BJ (cell line): ENCODE measurements at places on chromosomes 1 and 21.

GRCh38 chr1:177546346-177546745 is 375.6 kb downstream of the BRINP2 start:
- no peak for DNase-seq

GRCh38 chr1:51328279-51328678 is 2.1 kb downstream of the TTC39A start:
- DNase-seq: no peak

GRCh38 chr1:93434987-93435386 is 12.9 kb upstream of the FNBP1L start:
- DNase-seq: no peak

- DNase-seq: no peak
Measured at GRCh38 chr1:201013991-201014815, 9.3 kb downstream of the KIF21B start.

DNA sequence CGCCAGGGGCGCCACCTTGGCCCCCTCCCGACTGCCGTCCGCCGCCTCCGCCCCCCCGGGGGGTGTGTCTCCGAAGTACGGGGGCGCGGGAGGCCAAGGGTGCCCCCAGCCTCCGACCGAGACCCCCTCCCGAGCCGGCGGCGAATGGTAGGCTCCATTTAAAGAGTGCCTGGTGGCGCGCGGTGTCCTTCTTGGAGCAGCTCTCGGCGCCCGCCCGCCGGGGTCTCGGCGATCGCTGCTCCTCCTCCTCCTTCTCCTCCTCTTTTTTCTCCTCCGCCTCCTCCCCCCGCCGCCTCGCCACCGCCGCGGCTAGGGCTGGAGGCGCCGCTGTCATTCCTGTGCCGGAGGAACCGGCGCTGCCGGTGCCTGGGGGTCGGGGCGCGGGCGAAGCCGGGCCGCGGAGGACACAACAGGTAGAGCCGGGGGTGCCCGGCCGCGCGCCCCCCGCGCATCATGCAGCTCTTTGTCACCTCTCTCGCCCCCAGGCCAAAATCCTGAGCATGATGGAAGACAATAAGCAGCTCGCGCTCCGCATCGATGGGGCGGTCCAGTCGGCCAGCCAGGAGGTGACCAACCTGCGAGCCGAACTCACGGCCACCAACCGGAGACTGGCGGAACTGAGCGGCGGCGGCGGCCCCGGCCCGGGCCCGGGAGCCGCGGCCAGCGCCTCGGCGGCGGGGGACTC is at the start of gene KAZN:
TSS of gene KAZN (plus strand) at position 188 of the 685 bp plus-strand sequence.
- DNase-seq: no peak

DNA sequence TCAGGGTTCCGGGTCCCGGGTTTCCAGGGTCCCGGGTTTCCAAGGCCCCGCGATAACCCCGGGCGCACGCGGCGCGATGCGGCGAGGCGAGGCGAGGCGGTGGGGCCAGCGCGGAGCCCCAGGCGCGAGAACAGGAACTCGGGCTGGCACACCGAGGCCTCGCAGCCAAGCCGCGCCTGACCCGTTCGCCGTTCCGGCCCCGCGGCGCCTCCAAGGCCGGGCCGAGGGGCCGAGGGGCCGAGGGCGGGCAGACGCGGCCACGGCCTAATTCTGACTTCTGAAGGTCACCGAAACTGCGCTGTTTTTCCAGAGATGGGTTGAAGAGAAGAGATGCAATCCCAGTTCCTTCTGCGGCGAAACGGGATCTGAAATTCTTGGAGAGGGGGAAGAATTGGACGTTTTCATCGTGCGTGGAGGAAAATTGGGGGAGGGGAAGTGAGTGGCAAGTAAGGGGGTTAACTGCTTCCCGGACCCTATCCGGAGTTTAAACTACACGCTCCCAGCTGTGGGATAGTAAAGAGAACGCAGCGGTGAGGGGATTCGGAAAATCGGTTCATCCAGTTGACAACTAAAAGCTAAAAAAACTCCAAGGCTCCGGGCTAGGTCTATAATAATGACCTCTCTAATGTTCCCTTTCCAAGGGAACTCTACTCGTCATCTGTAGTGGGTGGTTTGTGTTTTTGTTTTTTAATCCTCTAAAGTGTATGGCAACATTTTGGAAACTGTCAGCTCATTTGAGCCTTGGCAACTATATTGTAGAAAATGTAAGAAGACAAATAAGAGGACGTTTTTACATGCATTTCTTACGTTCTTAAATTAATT is 8.2 kb downstream of the TBX15 start:
- no peak for DNase-seq

DNA sequence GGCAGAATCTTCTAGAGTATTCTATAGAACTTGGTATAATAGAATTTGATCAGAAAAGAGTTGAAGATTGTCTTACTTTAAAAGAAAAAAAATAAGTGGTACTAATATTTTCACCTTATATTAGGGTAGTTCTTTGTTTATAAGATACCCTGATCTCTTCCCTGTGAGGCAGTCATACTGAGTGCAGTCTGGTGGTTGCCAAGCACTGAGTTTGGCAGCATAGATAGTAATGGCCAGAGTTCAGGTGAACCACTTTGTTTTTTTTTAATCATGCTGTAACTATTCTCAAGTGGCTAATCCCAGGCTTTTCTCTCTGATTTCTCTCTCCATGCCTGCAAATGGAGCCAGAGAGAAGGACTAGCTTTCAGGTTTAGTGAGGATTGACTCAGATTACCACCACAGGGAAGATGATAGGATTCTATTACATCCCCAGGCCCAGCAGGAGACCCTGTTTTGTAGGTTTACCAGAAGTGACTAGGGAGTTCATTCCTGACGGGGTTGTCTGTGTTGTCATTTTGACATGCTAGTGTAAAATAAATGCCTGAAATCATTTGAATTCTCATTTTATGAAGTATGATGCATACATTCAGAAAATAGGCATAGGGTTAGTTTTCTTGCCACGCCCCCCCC is 16.7 kb downstream of the KDM1A start:
- DNase-seq: no peak

GRCh38 chr1:246597340-246597739 is 31.1 kb downstream of the CNST start:
- peak; percentile 63 for DNase-seq

GRCh38 chr1:114764689-114765088 is 6.9 kb upstream of the CSDE1 start:
- DNase-seq: no peak

DNA sequence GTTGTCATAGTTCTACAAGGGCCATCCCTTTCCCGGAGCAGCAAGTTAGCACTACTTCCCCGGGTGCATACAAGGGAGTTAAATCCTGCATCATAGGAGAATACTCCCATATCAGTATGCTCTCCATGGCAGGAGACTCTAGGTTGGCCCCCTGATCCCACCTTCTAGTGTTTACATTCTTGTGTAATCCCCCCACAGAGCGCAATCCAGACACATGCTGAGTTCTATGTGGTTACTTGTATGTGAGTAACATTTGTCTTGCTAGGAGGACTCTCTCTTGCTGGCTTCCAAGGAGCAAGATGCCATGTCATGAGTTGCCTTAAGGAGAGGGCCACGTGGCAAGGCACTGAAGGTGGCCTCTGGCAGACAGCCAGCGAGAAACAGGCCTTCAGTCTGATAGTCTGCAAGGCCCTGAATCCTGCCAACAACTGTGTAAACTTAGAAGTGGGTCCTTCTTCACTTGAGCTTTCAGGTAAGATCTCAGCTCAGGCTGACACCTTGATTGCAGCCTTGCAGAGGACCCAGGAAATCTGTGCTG is 155.3 kb downstream of the CDC7 start:
- no peak for DNase-seq

DNA sequence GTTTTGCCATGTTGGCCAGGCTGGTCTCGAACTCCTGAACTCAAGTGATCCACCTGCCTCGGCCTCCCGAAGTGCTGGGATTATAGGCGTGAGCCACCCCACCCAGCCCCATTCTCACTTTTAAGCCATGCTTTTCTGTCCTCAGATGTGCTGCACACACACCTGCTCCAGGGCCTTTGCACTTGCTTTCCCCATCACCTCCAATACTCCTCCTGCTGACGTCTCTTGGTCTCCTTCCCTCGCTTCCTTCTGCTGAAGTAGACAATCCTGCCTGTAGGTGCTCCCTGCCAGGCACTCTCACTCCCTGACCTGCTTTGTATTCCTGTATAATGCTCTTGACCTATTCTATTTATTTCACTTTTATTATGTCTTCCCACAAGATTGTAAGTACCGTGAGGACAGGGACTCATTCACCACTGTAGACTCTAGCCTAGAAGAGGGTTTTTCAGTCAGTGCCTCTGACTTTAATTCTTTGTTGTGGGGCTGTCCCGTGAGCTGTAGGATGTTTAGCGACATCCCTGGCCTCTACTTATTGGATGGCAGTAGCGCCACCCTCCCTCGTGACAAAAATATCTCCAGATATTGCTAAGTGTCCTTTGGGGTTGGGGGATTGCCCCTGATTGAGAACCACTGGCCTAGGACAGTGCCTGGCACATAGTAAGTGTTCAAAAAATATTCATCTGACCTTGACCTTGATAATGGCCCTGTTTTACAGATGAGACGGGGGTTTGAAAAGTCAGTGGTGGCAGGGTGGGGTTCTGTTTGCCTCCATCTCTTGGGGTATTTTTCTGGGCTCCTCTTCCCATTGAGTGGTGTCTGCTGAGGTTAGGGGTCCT is 4.6 kb downstream of the TNFRSF1B start:
- DNase-seq: no peak

DNA sequence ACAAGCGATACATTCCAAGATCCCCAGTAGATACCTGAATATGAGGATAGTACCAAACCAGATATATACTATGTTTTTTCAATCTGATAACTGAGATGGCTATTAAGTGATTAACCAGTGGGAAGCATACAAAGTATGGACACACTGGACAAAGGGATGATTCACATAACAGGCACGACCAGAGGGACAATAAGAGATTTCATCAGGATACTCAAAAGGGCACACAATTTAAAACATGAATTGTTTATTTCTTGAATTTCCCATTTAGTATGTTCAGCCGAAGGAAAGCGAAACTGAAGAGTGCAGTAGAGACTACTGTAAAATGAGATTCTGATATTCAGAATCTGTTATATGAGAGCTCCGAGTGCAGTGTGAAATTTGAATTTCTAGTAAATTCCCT is 10.6 kb downstream of the ZZZ3 start:
- DNase-seq: peak; percentile 16

DNA sequence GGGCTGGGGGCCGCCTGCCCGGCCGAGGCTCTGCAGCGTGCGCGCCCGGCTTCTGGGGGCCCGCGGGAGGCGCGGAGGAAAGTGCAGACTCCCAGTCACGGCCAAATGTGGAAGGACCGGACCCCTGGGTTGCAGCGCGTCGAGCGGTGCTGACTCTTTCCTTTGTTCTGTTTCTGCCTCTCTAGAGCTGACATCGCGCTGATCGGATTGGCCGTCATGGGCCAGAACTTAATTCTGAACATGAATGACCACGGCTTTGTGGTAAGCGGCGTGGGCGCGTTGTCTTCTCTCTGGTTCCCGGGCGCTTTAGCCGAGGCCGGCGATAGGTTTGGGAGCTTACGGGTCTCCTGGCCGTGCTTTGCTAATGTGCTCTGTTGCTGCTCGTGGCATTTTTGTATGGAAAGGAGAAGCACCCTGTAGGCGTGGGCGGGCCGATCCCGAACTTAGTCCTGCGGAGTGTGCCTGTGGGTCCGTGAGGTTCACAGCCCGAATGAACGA is 629 bp downstream of the PGD start:
- no peak for DNase-seq

- no peak for DNase-seq
Measured at GRCh38 chr1:225811622-225812487, 1.9 kb downstream of the EPHX1 start.

DNA sequence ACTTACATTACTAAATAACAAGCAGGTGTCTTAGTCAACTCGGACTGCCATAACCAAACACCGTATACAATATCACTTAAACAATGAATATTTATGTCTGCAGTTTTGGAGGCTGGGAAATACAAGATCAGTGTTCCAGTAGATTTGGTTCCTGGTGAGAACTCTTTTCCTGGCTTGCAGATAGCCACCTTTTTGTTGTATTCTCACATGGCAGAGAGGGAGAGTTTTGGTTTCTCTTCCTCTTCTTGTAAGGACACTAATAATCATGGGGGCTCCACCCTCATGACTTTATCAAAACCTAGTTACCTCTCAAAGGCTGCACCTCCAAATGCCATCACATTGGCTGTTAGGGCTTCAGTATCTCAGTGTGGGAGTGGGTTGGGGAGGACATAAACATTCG is 82.9 kb upstream of the CACYBP start:
- DNase-seq: no peak

DNA sequence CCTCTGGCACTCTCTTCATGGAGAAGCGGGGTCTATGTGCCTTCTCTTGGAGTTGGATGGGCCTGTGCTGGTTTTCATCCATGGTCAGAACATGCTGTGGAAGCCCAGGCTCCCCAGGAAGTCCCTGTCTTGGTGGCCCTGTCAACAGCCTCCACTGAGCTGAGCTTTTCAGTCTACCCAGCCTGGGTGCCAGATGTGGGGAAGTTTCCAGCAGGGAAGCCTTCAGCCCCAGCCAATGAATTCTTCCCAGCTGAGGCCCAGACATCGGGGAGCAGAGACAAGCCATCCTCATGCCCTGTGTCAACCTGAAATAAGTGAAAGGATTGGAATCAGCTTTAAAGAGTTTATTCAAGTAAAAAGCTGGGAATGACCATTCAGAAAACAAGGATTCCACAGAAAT is 75.1 kb upstream of the PGBD5 start:
- no peak for DNase-seq

GRCh38 chr21:31008355-31008754 is 29.9 kb downstream of the KRTAP19-8 start:
- DNase-seq: no peak

- DNase-seq: peak; percentile 7
Measured at GRCh38 chr1:218211241-218211640, 73.9 kb upstream of the RRP15 start.

- no peak for DNase-seq
Measured at GRCh38 chr1:223876590-223876989, 30.8 kb upstream of the TP53BP2 start.

DNA sequence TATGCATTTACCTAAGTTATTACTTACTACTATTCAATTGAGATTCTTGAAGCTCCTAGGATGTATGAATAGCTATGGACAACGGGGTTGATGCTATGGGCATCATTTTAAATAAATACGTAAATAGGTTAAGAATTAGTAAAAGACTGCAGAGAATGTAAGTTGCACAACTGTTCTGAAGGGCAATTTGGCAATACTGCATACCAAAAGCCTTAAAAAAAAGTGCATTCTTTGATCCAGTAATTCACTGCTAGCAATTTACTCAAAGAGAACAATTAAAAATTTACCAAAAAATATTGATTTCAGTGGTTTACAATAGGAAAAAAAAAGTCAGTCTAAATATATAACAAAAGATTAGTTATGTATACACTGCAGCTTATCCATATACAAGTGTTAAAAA is 3.5 kb downstream of the ARPC5 start:
- DNase-seq: no peak

GRCh38 chr21:14707511-14708020 is 161.5 kb upstream of the SAMSN1 start:
- no peak for DNase-seq

DNA sequence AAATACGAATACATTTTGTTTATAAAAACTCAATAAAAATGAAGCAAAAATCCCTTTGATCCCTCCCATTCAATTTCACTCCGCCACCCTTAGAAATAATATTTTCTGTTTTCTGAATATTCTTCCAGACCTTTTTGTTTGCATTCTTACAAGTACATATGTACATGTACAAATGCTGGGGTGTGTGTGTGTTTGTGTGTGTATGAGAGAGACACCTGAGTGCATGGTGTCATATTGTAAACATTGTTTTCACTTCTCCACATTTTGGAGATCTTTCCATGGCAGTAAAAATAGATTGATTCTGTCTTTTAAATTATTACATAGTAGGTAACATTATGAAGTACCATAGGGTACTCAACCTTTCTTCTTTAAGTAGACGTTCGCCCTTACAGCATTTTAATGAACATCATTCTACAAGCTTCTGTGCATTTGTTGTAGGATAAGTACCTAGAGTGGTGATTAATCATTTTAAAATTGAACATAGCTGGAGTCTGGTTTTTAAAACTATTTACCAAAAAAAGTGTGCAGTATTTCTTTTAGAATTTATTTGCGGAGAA is 1.3 kb upstream of the MPC2 start:
- DNase-seq: no peak
